Activated CD8-positive, alpha-beta memory T cell treated with anti-CD3 and anti-CD28 coated beads for 48 hours (primary cell): ENCODE measurements at places on chromosomes 1 and 21.

DNA sequence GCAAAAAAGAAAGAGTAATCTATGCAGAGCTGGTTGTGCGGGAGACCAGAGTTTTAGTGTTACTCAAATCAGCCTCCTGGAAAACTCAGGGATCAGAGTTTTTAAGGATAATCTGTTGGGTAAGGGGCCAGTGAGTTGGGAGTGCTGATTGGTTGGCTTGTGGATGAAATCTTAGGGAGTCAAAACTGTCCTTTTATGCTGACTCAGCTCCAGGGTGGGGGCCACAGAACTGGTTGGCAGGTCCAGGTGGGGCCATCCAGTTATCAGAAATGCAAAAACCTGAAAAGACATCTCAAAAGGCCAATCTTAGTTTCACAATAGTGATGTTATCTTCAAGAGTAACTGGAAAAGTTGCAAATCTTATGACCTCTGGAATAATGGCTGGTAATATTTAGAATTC, 3.3 kb downstream of the EXTL2 start:
- no peak for DNase-seq

DNA sequence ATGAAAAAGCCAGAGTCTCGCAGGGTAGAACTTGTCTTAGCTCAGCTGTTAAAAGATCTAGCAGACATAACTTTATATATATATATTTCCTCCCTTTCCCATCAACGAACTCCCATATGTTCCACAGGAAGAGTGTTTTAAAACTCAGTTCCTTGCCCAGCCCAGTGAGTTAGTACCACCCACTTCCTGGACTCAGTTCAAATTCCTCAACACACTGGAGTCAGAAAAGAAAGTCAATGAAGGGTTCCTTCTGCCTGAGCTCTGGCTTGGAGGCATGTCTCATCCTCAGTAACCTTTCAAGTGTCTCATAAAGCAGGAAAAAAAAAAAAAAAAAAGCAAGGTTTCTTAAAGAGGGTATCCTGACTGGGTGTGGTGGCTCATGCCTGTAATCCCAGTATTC, 15.6 kb downstream of the TPM3 start:
- no peak for DNase-seq

GRCh38 chr1:149879556-149879955, 19.8 kb upstream of the BOLA1 start:
- DNase-seq: no peak

GRCh38 chr1:236530286-236530685, 6.5 kb downstream of the LGALS8 start:
- no peak for DNase-seq

- DNase-seq: no peak
Observed at GRCh38 chr1:193971595-193971994, 785.2 kb upstream of the B3GALT2 start.

DNA sequence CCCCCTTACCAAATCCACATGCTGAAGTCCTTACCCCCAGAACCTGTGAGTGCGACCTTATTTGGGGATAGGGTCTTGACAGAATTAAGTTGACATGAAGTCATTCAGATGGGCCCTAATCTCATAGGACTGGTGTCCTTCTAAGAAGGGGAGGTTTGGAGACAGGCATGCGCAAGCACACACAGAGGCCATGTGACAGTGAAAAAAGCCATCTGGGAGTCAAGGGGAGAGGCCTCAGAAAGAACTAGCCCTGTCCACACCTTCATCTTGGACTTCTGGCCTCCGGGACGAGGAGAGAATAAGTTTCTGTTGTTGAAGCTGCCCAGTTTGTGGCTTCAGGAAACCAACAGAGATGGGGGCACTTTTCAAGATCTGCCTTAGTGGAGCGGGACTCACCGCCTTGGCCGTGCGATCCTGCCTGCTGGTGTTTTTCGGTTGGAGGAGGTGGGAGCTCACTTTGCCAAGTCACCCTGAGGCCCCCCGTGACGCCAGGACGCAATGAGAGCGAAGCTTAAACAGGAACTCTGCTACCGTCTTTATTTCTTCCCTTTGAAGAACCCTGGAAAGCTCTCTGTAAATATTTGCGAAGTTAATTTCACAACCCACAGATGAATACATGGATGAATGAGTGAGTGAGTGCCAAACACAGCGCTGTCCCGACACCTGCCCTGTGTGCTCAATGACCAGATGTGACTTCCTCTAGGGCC, 42.5 kb upstream of the C1orf174 start:
- no peak for DNase-seq

DNA sequence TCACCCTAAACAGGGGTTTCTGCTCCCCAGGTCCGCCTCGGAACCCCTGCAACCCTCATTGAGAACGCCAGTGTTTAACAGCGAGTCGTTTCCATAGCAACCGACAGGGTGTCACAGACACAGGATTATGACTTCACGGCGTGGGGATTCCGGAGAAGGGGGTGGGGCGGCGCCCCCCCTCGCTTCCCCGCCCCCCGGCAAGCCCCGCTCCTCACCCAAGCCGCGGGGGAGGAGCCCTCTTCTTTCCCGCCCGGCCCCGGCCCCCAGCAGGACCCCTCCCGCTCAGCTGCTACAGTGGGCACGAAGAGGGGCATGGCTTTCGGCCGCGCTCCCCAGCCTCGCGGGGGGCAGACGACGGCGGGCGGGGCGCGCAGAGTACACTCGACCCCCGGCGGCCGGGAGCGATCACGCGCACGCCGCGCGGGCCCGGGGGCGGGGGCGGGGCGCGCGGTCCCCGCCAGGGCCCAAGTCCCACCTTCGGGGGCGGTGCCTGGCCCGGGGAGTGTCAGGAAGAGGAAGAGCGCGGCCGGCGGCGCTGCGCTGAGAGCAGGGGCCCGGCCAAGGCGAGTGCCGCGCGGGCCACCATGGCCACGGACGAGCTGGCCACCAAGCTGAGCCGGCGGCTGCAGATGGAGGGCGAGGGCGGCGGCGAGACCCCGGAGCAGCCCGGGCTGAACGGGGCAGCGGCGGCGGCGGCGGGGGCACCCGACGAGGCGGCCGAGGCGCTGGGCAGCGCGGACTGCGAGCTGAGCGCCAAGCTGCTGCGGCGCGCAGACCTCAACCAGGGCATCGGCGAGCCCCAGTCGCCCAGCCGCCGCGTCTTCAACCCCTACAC, at the start of gene EFHD2:
Gene EFHD2 (plus strand): TSS at position 501 of the 835 bp plus-strand sequence. CDS start 84 bp downstream, at position 585.
- peak; percentile 50 for DNase-seq

DNA sequence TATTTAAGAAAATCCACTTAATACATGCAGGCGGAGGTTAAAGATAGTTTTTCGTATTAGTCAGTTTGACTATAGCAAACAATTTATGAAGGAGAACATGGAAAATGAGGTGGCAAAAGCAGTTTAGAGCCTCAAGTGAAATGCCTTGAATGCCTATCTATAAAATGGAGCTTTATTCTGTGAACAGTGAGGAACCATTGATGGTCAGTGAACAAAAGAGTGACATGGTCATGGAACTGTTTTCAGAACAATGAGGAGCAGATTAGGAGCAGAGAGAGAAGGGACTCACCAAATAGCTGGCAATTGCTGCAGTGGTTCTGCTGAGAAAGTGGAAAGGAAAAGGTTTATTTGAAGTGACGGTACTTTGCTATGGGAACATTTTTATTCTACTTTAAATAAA, 299.8 kb downstream of the DUSP10 start:
- DNase-seq: no peak

- DNase-seq: no peak
Observed at GRCh38 chr1:47821760-47822159, 175.4 kb downstream of the TRABD2B start.

DNA sequence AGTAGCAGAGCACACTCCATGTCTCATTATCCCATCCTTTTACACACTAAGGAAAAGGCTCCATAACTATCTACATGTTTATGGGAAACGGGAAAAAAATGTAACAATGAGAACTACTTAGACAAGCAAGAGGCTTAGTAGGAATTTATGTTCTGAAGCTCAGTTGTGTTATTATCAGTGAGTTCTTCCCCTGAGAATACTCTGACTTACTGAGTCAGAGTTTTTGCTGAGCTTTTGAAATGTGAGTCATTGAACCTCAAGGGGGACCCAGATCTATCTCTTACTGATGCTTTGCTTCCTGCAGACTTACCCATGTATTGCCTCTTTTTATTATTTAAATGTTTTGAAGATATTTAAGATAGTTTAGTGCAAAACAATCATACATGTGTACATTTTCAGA, 20.1 kb downstream of the CFHR5 start:
- no peak for DNase-seq

- no peak for DNase-seq
Observed at GRCh38 chr1:22030057-22030456, 22.5 kb upstream of the CDC42 start.

- no peak for DNase-seq
Observed at GRCh38 chr1:31575369-31576140, 760 bp upstream of the TINAGL1 start.

- no peak for DNase-seq
Observed at GRCh38 chr1:20624709-20625108, 8.5 kb upstream of the PINK1 start.

DNA sequence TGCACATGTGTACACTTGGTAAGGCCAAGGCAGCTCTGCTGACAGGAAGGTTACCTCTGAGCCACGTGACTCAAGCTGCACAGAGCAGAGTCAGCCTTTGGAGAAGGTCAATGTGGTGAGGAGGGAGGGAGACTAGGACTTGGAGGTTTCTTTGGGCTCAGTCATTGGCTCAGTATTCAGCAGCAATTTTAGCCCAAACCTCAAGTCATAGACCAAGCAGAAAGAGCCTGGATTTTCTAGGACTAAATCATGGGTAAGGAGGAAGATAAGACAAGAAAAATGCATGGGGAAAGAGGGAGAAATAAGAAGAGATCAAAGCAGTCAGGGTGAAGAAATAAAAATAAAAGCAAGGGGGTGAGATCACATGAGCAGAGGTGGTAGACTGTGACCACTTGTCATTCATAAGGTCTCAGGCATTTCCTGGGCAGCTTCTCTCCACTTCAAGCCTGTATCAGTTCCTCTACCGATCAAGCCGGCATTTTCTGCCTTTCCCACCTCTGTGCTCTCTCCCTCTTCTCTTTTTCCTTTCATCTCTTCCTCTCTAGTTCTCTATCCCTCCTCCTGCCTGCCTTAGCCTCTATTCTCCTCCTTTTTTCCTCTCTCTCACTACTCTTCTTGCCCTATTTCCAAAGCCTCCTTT, 51.7 kb upstream of the DUSP10 start:
- no peak for DNase-seq

GRCh38 chr1:41509270-41509671, 24.8 kb upstream of the EDN2 start:
- no peak for DNase-seq

DNA sequence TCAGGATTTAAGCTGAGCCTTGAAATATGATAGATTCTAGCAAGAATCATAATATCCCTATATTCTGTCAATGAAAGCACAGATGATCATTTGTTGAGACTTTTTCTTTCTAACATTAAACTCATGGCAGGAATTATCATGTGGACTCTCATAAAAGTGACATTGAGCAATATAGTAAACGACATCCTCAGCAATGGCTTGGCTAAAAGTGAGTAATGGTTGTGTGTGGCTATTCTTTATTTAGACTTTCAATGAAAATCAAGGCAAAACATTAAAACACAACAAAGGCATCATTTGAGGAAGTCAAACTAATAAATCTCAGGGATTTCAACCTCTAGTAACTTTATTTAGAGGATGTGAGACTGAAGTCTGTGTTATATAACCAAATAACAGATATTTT, 257.8 kb upstream of the ADGRL4 start:
- no peak for DNase-seq

GRCh38 chr1:2050461-2050792, 216 bp downstream of the PRKCZ start:
- DNase-seq: no peak

GRCh38 chr1:245987577-245987976, 519.5 kb downstream of the SMYD3 start:
- no peak for DNase-seq

GRCh38 chr1:77319036-77319705, 37.4 kb downstream of the AK5 start:
- DNase-seq: no peak

DNA sequence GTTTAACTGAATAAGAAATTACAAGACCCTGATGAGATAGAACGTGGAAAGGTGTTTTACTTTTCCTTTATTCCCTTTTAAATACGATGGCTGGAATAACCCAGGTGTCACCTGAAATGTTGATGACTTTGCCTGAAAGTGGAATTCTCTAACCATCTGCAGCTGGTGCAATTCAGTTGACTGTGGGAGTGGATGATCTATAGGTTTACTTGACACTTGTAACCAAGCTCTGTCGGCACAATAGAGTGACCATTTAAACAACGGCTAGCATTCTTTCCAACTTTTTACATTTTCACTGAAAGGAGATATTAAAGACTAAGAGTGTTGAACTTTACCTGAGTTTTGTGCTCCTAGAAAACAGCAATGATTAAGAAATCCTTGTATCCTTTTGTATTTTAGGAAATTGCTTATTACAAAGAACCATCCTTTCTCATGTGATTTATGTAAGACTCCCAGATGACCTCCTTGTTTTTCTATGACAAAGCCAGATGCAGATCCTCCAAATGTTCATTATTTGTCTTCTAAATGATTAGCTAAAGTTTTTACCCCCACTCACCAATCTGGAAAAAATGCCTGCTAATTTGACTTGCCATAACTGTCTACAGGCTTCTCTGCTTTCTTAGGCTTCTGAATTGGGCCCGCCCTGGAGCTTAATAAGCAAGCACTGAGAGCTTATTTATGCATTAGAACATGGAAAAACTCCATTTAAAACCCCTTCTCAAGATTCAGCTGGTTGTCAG, 129.5 kb upstream of the LRRC7 start:
- no peak for DNase-seq

DNA sequence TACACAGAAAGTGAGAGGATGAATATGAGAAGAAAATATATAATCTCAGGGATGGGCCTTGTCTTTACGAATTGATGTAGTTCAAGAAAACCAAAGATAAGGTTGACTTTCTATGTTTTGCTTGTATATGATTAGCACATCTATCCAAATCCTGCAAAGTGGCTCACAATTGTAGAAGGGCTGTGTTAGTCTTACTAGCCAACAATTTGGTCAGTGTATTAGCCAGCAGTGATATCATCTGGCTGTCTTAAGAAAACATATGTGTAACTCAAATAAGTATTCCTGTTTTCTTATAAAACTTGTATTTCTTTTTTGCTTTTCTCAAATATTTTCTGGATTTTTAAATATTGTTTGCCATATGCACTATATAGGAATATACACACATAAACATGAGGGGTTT, 5.5 kb downstream of the SDCCAG8 start:
- DNase-seq: no peak

- peak; percentile 34 for DNase-seq
Observed at GRCh38 chr1:119885903-119886783, 10.2 kb downstream of the ADAM30 start.

- DNase-seq: no peak
Observed at GRCh38 chr1:10932088-10932487, 80.4 kb upstream of the TARDBP start.

DNA sequence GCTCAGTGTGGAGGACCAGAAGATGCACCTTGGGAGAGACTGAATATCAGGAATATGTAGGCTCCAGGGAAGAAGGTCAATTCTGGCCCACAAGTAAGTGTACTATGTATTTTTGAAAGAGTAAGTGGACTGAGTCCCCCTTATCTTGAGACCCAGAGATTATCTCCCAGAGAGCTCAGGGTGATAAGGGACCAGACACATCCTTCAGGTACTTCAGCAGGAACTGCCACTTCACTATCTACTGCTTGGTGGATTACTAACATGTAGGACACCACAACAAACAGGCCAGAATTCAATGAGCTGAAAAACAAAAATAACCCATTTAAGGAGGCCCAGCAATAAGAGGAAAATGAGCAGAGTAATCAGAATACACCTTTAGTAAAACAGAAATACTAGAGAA, 119.2 kb downstream of the ZNF644 start:
- DNase-seq: no peak

- no peak for DNase-seq
Observed at GRCh38 chr1:209383907-209384709, 199.4 kb upstream of the CAMK1G start.
